ENCODE measurements at places on chromosomes 4 and X.
A peak's percentile ranks its signal among the peaks of the same experiment; 100 is the strongest.

DNA sequence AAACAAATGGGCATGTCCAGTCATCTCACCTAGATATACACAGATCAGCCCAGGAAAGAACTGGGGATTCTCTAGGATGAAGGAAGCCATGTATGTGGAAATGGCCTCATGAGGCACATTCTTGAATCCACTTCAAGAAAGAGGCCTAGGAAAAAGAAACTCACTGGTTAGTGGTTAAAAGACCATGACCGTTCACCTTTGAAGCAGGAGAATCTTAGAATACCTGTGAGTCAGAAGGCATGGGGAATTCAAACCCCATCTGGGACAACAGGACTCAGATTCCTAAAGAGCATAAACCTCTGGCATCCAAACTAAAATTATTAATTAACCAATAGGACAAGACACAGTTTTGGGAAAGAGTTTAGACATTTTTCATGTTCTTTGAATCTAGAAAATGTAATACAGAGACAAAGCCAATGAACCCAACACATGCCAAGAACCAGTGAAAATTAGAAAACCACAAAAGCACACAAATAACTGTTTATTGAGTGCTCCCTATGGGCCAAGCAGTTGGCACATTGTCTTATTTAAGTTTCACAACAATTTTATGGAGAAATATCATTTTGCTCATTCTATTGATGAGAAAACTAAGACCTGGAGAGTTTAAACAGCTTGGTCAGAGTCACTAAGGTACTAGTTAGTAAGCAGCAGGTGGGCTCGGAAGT, 97.5 kb downstream of the NPNT start:
- DNase-seq: no peak

- DNase-seq: no peak
Observed at GRCh38 chr4:112029771-112030171, 115.5 kb upstream of the FAM241A start.

- DNase-seq: no peak
Observed at GRCh38 chrX:101062176-101062575, 10.3 kb upstream of the TRMT2B start.

GRCh38 chr4:6944301-6945051, 34.9 kb downstream of the TBC1D14 start:
- DNase-seq: no peak

DNA sequence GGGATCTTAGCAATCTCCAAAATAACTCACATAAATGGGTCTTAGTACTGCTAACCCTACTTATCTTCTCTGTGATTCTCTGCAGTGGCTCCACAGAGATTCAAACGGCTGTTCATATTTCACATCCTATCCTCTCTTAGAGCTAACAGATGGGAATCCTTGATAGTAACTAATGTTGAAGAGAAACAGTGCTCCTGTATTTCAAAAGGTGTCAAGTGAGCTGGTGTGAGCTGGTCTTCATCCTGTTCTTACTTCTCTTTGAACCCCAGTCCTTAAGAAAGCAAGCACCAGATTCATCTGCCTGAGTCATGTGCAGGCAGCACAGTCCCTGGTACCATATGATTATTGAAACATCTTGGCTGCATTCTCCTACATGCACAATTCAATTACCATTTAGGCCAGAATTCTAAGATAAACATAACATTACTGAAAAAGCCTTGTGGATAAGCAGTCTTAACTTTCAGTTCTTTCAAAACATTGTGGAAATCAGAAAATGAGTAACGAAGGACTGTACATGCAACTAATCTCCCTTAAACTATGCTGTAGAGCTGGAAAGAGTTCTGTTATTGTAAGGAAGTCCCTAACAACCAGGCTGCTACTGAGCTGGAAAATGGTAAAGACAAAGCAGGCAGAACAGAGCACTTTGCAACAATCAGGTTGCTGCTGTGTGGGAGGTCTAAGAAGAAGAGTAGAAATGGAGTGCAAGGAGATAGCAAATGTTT, 153.1 kb downstream of the NPNT start:
- no peak for DNase-seq

DNA sequence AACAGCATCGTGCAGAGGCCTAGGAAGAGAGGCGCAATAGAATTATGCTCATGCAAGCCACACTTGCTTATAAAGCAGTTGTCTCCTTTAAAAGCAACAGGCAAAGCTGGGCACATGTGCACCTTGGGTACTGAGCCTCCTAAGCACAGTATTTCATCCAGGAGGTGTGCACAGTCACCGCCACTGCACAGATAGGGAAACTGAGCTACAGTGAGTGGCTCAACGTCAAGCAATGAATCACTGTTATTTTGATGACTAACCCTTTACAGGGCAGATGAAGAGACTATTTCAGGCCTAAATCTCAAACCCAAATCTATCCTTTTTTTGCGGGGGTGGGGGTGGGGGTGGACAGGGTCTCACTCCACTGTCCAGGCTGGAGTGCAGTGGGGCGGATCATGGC, 42.3 kb downstream of the BCOR start:
- no peak for DNase-seq

DNA sequence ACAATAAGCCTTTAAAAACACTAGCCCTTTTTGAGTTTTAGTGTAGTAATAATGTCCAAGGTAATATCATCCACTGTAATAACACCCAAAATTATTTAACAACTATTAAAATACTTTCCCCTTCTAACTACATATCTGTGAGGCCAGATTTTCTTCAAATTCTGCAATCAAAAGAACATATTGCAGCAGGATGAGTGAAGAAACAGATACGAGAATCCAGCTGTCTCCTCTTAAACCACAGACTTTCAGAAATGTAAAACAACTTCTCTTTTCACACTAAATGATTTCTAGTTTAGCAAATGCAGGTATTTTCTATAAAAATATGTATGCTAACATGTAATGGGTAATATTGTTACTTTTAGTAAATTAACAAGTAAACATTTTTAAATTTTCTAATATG, 148.9 kb downstream of the PRDM5 start:
- DNase-seq: no peak

DNA sequence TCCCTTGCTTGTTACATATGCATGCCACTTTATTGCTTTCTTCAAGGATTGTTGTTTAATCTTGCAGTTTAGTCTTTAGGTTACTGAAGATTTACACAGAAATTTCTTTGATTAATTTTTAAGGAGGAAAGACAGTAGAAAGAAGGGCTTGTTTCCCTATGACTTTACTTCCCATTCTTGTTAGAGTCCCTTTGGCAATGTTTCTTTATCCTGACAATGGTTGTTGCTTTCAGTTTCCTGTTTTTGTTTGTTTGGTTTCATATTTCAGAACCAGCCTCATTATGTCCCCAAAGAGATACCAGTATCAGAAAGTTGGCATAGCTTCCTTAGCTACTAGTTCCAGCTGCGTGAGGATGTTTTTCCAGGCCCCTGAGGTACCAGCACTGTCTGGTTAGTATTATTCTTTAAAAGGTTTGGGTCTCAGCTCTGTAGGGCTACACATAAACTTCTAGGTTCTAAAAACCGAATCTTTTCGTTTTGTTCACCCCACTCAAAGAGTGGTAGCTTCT, 61.3 kb upstream of the UNC5C start:
- DNase-seq: no peak

DNA sequence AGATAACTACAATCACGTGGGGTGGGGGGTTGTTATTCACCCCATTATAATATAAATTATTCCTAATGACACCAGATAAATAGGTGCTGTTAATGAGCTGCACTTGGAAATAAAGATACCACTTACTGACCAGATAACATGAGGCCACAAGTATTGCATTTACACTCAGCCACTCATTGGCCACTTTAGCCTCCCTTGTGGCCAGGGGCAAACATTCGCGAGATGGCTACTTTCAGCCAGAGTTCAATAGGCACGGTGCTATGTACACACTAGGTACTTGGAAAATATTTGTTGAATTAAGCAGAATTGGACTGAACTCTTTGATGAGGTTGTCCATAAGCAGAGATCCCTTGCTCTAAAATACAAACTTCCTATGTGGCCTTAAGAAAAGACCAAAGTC, 713.7 kb upstream of the TENM3 start:
- DNase-seq: no peak

DNA sequence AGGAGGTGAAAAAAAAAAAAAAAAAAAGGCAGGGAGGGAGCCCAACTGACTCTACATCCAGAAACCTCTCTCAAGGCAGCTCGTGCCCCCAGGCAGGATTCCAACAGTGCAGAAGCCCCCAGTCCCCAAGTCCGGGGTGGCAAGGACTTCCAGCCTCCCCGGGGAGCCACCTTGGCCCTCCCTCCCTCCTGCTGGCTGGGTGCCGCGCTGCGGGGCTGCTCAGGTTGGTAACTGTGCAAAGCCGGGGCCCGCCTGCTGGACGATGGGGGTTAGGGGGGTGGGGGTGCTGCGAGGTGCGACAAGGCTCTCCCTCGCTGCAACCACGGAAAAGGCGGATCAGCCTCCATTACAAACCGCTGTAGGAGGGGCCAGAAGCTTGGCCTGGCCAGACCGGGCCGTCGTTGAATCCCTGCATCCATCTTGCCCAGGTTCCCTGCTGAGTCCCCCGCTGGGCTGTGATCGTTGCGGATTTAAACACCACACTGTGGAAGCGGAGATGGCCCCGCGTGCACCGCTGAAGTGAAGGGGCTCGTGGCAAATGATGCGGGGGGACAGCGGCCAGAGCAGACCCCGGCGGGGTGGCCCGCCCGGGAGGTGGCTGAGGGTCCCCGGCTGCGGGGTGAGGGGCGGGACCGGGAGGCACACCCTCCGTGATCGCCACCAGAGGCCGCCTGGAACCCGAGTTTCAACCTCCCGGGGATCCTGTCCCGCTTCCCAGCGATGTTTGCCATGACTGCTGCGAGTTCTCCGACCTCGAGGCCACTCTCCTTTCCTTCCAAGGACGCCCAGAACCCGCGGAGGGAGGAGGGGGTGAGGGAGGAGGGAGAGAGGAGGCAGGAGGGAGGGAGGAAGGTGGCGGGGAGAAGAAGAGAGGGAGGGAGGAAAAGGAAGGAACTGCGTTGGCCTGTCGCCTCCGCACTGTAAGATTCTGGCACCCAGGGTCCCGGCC, 58.0 kb upstream of the DDX3X start:
- peak; percentile 10 for DNase-seq

- no peak for DNase-seq
Observed at GRCh38 chrX:120732879-120733278, 103.0 kb upstream of the C1GALT1C1 start.

DNA sequence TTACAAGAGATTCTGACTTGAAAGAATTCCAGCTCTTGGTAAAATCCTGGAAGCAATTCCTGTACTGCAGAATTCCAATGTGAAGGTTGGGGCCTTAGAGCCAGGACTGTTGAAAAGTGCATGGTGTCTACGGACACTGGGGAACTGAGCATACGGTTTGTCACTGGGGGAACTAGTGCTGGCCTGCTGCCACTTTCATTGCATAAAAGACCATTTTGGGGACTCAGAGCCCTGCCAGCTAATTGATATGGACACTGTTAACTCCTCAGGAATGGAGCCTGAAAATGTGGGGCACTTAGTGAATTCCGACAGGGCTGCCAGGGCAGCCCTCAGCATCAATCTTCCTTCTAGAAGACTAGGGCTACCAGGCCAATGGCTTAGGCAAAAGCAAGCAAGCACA, 55.9 kb downstream of the AMOT start:
- DNase-seq: no peak

GRCh38 chr4:16043642-16044498, 40.0 kb downstream of the PROM1 start:
- DNase-seq: no peak

DNA sequence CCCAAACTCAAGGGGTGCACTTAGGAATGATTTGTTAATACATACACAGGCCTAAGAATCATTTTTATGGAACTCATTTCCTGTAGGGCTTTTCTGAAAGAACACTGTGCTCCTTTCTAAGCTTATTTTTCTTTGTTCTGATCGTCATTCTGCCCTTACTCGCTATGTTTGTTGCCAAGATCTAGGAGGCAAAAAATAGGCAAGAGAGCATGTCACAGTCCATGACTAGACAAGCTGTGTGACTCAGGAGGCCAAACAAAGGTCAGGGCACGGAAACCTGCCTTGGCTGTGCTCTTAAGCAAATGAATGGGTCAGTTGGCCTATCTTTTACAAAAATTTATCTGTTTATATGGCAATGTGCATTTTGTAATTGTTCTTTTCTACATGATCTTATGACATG, 42.5 kb upstream of the C1GALT1C1 start:
- DNase-seq: no peak

DNA sequence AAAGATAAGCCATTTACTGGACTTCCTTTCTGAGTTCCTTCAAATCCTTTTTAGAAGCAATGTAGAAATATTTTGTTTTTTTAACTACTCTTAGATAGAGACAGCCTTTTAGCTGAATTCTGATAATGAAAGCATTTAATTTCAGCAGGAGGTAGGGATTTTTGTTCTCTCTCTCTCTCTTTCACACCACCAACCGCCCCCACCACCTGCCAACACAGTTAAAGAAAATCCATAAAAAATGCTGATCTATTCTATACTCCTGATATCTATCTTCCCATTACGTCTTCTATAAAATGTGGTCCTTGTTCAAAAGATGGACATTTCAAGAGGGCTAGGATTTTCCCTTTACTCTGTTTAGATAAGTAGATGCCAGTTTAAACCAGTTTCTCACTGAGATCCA, 104.5 kb downstream of the DCLK2 start:
- DNase-seq: no peak

- DNase-seq: no peak
Observed at GRCh38 chr4:143302536-143302935, 34.1 kb upstream of the GAB1 start.

- no peak for DNase-seq
Observed at GRCh38 chr4:93436000-93436626, 392.4 kb upstream of the ATOH1 start.

GRCh38 chr4:141220691-141221659, at the start of gene ZNF330:
ZNF330 (plus strand) TSS chr4:141220895; CDS start chr4:141222372, 1,477 bp downstream.
- DNase-seq: peak; percentile 76

- DNase-seq: no peak
Observed at GRCh38 chr4:2761035-2761923, 5.1 kb upstream of the TNIP2 start.

- DNase-seq: no peak
Observed at GRCh38 chr4:687048-687970, 1.6 kb downstream of the SLC49A3 start.

GRCh38 chr4:337932-338758, 531 bp downstream of the ZNF141 start:
- DNase-seq: no peak

GRCh38 chrX:12403474-12404082, 265.3 kb downstream of the FRMPD4 start:
- DNase-seq: no peak

DNA sequence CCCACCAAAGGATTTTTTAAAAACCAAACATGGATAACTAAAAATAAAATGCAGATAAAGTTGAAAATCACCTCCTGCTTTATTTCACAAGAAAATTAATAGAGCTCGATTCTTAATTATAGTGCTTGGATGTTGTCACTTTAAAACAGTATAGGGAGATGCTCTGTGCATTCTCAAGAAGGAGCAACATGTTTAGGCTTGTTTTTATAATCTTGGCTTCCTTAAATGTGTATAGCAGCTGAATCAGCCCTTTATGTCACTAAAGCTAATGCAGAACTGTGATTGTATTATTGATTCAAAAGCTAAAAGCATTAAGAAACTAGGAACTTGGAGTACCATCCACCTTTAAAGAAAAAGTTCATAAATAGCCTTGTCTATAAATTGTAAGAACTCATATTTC, 12.9 kb downstream of the UTP3 start:
- no peak for DNase-seq

GRCh38 chr4:52943677-52944076, 81.6 kb downstream of the RASL11B start:
- no peak for DNase-seq

GRCh38 chrX:153057281-153057680, 1.0 kb downstream of the PNMA3 start:
- DNase-seq: no peak
